Esophagus squamous epithelium (tissue), 5 donors: ENCODE measurements at places on chromosomes 7 and 10.

DNA sequence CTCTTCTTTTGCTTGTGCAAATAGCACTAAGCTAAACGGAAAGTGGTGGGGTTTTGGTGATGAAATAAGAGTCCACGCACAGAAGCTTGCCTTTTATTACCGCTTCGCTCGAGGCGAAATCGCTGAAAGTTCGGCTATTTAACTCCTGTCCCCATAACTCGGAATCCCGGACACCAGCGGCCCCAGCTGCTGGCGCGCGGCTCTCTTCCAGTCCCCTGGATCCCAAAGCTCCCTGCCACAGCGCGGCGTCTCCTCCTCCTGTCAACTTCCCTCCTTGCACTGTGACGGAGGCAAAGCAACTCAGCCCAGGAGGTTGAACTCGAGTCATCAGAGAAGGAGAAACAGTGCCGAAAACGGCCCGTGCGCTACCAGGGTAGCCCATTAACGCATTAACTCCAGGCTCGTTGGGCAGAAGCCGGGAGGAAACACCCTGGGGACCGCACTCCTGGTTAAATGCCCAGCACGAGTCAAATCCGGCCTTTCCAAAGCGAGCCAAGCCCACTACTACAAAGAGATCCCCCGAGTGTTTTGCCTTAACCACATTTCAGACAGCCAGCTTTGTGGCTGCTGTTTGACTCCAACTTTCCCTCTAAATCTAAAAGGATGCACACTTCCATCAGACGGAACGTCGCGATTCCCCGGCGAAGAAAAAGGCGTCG is 1.3 kb downstream of the SEMA3D start:
- DNase-seq = no peak

- no peak for DNase-seq
Measured at GRCh38 chr7:130982160-130982638, 248.2 kb upstream of the KLF14 start.

DNA sequence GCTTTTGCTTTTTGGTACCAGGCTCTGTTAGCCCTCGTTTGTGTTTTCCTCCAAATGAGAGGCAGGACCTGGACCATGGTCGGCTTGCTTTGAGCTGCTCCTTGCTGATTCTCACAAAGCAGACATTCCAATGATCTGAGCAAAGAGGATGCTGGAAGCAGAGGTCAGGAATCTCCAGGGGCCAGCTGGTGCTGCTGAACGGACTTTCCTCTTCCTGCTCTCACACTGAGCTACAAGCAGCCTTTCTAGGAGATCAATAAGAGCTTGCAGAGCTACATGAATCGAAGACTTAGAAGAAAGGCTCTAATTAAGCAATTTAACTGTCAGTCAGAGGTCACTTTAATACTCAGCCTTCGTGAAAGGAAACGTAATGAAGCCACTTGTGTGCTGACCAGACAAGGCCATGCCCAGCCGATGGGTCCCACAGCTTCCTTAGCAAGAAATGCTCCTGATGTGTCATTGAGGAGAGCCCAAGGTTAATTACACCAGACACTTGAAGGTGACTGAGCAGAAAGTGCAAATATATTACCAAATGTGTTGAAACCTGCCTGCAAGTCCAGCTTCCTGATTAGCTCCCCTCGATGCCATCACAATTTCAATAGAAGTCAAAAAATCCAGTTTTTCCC is 151.3 kb upstream of the RSU1 start:
- no peak for DNase-seq

DNA sequence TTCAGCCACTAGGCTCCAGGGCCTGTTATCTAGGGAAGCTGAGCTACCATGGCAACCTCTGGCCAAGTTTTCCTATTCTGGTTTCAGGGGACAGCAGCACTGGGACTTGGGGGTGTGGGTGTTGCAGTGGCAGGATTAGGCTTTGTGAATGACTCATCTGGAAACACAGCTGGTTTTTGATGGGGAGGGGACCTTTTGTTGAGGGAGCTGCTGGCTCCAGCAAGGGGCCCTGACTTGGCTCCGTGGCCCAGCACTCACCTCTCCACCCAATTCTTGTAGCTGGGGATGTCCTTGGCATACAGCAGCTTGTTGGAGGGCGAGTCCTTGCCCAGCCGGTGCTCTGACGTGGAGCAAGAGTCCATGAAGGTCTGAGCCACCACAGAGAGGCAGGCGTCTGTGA is 435.9 kb downstream of the PLXNA4 start:
- no peak for DNase-seq

DNA sequence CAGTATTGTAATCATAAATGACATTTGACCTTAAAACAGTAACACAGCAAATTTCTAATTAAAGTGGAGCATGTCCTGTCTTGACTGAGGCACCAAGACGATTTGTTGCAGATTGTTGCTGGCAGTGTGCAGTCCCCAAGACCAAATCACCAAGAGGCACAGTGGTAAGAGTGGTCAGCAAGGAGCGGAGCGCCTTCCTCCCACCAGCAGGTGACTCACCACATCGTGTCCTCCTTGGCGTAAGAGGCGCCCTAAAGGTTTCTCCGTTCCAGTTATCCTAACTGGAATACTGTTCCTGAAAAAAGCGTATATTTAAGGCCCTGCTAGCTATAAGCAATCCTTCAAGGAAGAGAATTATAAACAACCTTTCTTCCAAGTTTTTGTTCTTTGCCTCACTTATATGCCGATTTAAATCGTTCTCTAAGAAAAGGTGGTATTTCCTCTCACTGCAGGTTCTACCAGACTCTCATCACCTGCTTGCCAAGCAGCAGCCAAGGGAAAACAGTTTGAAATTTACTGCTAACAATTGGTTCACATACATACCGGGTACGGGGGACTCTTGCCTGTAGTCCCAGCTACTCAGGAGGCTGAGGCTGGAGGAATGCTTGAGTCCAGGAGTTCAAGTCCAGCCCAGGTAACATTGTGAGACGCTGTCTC is 10.7 kb upstream of the REPIN1 start:
- no peak for DNase-seq

DNA sequence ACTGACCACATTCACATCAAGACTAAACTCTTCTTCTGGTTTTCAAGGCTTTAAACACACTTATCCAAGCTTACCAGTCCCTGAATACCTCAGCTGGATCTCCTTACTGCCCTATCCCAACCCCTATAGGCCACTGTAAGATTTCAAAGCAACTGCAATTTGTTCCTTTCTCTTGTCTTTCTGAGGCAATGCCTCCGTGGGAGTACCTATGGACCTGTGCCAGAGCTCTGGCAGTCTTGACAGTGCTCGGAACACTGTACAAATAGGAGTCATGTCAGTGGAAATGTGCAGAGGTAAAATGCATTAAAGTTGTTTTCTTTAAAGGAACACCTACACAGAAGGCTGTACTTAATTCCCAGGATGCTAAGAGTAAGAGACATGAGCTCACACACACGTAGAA is 124.7 kb downstream of the CNOT4 start:
- no peak for DNase-seq

DNA sequence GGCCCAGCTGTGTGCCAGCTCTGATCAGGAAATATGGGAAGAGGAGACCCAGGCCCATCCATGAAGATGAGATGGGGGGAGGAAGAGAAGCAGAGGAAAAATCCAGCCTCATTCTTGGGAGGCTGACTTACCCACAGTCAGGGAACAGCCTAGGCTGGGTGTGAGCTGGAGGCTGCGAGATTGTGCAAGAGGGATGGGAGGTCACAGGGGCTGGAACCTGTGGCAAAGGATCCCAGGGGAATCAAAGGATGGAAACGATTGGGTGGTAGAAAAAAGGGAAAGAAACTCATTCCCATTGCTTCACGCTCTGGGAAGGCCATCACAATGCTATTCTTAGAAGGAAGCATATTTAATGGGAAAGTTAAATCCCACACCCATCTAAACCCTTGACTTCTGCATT is 26.7 kb upstream of the CRHR2 start:
- no peak for DNase-seq

DNA sequence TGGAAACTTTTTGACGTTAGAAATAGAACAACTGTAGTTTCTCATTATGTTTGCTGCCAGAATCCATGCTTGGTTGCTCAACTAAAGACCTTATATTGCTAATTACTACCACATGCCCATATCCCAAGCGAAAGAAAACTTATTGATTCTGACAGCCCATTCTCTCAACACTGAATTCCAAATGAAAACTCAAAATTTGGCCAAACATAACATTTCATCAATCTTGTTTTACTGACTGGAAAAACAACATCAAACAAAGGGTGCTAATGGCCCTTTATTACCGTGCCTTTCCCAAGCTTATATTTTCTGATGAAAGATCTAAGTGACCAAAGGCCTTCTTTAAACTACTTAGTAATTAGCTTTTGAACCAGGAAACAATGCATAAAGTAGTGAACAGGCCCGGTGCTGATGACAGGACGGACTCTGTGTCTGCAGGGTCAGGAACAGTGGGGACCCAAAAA is 531.8 kb downstream of the KCNMA1 start:
- DNase-seq = no peak

- DNase-seq = no peak
Measured at GRCh38 chr10:122148876-122149560, 122.1 kb upstream of the BTBD16 start.

DNA sequence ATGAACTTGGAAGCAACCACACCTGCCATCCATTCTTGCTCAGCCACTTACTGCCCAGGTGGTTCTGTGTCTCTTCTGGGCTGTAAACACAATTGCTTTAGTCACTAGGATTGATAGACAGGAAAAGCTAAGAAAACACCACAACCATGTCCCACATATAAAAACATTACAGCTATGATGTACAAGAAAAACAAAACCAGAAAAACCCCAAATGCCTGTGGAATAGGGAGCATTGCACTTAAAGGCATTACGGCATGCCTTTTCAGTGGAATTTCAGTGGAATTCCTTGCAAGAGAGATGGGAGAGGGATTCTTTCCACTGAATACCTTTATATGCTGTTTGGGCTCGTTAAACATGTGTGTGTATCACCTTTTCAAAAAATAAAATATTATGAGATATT is 44.2 kb upstream of the GPR26 start:
- DNase-seq = no peak

- no peak for DNase-seq
Measured at GRCh38 chr7:138834583-138834982, 36.6 kb upstream of the ATP6V0A4 start.

- no peak for DNase-seq
Measured at GRCh38 chr10:63268149-63268797, 135.1 kb downstream of the NRBF2 start.

- no peak for DNase-seq
Measured at GRCh38 chr7:1054861-1055450, 10.6 kb downstream of the GPR146 start.

DNA sequence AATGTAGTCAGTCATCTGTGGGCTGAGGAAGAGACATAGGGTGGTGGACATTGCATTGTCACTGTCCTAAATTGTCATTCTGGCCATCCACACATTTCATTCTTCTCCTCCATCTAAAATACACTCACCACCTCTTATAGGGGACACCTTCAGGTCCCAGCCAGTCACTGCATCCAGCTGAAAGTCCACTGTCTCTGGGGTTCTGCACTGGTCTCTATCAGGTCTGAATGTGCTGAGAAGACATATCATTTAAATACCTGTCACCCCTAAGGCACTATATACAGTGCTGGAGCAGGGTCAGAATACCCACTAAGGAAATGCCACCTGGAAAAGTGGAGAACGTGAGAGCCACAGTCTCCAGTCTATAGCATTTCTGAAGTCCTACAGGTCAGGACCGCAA is 29.6 kb downstream of the SH2D4B start:
- no peak for DNase-seq

GRCh38 chr10:31644931-31645633 is 283.5 kb downstream of the ARHGAP12 start:
- no peak for DNase-seq

DNA sequence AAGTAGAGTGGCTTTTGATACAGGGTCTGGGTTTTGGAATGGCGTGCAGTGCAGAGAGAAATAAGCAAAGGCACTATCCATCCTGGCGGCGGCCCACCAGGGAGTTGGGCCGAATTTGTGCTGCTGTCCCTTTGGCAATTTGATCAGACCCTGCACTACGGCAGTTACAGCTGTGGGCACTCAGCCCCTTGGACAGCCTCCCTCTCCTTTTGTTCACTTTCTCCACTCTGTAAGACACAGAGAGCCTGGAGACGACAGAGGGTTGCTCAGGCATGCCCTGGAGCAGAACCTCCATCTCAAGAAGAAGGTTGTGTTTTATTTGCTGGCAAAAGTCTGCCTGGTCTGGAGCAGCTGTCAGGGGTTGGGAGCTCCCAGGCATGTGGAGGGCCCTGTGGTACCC is 55.8 kb downstream of the LHPP start:
- no peak for DNase-seq

GRCh38 chr10:21724020-21724589 is 190.1 kb downstream of the MLLT10 start:
- no peak for DNase-seq

GRCh38 chr7:131249003-131249402 is 78.7 kb upstream of the MKLN1 start:
- no peak for DNase-seq

DNA sequence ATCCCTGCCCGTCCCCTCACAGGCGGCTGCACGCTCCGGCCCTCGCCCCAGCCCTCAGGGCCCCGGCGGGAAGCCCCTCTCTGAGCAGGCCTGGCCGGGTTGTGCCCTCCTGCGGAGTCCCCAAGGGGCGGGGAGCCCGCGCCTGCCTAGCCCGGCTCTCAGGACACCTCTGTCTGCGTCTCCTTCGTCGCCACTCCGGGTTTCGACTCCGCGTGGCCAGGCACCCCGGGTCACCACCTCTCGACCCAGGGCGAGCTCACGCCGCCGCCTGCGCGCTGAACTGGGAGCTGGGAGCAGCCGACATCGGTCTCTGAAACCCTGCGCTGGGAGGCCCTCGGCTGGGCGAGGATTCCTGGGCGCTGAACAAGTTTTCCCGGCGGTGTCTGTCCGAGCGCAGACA is 6.2 kb upstream of the OGDHL start:
- no peak for DNase-seq

DNA sequence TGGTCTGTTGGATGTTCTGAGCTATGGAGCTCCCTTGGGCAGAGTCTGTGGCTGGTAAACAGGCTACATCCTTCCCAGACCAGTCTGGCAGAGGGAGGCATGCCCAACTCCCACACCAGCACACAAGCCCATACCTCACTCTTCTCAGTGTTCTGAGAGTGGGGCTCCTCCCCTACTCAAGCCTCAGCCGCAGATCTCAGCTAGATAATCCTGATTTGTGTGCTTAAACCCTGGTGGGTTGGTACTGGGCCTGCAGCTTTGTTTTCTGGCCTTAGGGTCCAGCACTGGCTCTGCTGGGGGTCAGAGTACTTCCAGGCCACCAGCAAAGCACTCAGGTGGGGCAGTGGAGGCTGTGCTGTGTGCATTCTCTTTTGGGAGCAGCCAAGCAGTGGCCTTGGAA is 70.4 kb downstream of the MGAM2 start:
- no peak for DNase-seq
